ENCODE measurements at places on chromosomes 12 and 14. TPM values are rescaled to one million over a fixed set of nuclear protein-coding genes. Genes with fewer than 3 reads are reported as not detected.

Gene CRIP1
- total RNA-seq: 0.21 TPM

Gene RIMKLB
- 37.3 TPM for total RNA-seq

Gene IFT81
- 6.2 TPM for total RNA-seq

Gene FOXM1
- 0.07 TPM for total RNA-seq

Gene PMCH
- not detected for total RNA-seq

Gene MYF6
- total RNA-seq: not detected

Gene SCFD1
- 139 TPM for total RNA-seq

Gene RNFT2
- 0.34 TPM for total RNA-seq

Gene SMCO2
- 4.1 TPM for total RNA-seq

Gene ART4
- total RNA-seq: not detected

Gene ZBTB1
- 40.7 TPM for total RNA-seq

Gene SCN8A
- total RNA-seq: 0.64 TPM

Gene CLEC4D
- not detected for total RNA-seq

Gene SLCO1A2
- not detected for total RNA-seq

Gene RERG
- under 0.01 TPM for total RNA-seq

Gene CCDC198
- total RNA-seq: not detected

Gene VWF
- 0.34 TPM for total RNA-seq

Gene RHEBL1
- 1.0 TPM for total RNA-seq

Gene CMTM5
- not detected for total RNA-seq

Gene FGD4
- total RNA-seq: 27.7 TPM

Gene CD4
- total RNA-seq: 0.21 TPM

Gene NELL2
- 0.28 TPM for total RNA-seq

Gene COL2A1
- 0.07 TPM for total RNA-seq

Gene GLIPR1L1
- total RNA-seq: not detected

Gene ESR2
- 0.07 TPM for total RNA-seq

All from nasal cavity respiratory epithelium epithelial cell of viscerocranial mucosa (primary cell).